Activated CD4-positive, CD25-positive, alpha-beta regulatory T cell treated with anti-CD3 and anti-CD28 coated beads, Interleukin-2, amount 50 U/mL, for 72 hours (primary cell): ENCODE measurements at places on chromosomes 12 and 14.
A peak's percentile ranks its signal among the peaks of the same experiment; 100 is the strongest.

GRCh38 chr12:54723379-54724256 lies 75.5 kb upstream of the DCD start:
- no peak for DNase-seq

- DNase-seq, result no peak
Observed at GRCh38 chr12:75982979-75983660, 48.5 kb downstream of the PHLDA1 start.

GRCh38 chr14:100740196-100740825 lies 13.6 kb downstream of the DLK1 start:
- no peak for DNase-seq

GRCh38 chr12:77954206-77954555 lies 123.5 kb downstream of the NAV3 start:
- DNase-seq, result no peak

DNA sequence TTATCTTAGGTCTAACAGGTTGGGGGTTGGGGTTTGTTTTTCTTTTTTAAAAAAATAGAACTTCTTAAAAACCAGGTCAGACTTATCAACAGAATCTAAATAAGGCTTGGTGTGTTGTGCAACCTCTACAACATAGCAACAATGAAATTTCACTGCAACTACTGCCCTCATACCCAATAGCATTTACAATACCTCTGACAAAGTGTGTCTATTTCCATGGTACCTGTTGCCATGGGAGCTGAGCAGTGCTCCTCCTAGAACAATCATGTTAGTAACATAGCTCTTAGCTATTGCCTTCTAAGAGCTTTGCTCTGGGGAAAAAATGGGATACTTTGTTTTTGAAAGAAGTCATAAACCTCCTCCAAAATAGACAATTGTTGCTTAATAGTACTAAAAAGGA lies 103.3 kb upstream of the CCDC175 start:
- no peak for DNase-seq

DNA sequence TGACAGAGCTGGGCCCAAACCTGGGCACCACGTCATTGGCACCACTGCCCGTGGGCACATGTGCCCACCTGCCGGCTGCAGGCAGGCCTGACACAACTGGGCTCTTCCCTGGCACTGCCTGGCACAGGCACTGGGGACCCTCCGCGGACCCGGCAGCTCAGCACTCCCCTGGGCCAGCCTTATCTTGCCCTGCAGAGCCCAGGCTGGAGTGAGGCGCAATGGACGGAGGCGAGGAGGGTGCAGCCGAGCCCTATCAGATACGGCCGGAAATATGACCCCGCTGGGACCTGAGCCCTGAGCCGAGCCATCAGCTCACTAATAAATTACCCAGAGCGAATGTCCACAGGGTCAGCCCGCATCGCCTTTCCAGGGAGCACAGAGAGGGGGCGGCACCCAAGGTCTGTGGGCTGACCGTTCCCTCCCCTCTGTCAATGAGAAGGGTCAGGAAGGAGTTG lies 1.7 kb upstream of the C14orf180 start:
- DNase-seq, result no peak

DNA sequence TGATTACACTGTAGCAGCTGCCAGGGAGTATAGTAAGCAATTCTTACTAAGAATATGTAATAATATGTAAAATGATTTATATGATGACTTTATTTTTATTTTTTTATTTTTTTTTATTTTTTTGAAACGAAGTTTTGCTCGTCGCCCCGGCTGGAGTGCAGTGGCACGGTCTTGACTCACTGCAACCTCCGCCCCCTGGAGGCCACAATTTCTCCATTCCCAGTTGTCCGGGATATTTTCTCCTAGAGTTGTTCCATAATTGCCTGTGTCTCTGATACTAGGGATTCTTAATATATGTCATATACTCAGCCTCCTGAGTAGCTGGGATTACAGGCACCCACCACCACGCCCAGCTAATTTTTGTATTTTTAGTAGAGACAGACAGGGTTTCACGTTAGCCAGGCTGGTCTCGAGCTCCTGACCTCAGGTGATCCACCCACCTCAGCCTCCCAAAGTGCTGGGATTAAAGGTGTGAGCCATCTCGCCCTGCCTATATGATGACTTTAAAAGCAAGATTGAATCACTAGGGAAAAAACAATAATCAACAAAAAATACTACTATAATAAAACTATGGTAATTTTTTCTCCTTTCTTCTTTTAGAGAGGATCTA lies 12.2 kb upstream of the ITPR2 start:
- DNase-seq, result no peak

- DNase-seq, result no peak
Observed at GRCh38 chr14:37597538-37597913, 2.1 kb downstream of the TTC6 start.

DNA sequence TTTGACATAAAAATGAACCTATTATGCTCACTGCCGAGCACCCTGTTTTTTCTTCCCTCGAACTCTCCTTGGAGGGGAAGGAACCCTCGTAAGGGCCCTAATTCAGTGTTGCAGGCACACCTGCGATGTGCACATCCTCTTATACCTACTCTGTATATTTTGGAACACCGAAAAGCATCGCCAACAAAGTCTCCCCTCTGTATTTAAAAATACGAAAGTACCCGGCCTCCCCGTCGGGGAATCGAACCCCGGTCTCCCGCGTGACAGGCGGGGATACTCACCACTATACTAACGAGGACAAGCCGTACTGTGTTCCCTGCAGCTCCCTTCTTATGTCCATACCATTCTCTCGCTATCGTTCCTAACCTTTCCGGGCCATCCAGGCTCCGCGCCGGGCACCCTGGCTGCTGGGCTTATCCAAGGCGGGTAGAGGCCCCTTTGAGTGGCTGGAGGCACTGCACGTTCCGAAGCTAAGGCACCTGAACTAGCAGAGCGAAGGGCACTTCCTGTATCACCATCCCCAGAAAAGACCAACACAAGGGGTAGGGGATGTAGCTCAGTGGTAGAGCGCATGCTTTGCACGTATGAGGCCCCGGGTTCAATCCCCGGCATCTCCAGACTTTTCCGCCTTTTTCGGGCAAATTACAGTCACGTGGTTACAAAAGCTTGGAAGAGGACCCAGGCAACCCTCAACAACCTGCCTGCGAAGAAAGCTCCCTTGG lies 25.1 kb upstream of the UBC start:
- peak; percentile 92 for DNase-seq

DNA sequence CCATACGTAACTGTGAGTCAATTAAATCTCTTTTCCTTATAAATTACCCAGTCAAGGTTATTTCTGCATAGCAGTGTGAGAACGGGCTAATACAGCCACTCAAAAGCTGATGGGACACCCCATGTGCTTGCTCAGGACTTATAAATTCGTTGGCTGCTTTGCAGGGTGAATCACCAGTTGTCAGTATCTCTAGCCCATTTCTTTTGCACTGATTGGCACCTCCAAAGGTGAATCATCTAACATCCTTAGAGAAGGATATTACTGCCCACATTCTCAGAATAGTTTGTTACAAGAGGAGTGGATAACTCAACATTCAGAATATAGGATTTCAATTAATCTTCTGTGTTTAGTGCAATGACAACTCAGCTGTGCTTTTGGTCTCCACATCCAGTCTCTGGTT lies 601.5 kb downstream of the KCNH5 start:
- DNase-seq, result no peak

DNA sequence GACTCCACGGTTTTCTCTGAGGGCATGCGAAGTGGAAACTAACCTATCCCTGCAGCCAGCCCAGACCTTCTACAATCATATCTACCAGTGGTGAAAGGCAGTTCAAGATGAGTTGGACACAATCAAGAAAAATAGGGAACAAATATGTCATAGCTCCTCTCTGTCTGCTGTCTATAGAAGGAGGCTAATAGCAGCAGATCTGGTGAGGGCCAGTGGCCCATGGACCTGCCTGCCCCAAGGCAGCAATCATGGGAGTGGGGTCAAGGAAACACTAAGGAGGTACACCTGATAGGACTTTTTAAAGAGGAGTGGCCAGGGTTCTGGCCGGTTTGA lies 149.5 kb downstream of the PRKCH start:
- DNase-seq, result no peak

DNA sequence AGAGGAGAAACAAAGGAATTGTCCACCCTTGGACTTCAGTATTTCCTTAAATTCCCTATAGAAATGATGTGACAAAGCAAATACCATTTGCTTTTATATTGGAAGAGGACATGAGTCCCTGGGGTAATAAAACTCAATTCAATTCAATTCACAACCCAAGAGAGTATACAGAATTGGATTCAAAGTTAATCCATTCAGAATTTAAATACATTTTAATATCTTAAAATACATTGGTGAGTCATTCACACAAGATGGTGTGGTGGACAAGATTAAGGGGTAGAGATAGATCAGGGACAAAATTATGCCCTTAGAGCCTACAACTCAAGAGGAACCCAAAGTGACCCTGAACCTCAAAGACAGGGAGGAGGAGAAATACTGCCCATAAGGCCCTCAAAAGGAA lies 495.0 kb upstream of the TMPO start:
- no peak for DNase-seq

DNA sequence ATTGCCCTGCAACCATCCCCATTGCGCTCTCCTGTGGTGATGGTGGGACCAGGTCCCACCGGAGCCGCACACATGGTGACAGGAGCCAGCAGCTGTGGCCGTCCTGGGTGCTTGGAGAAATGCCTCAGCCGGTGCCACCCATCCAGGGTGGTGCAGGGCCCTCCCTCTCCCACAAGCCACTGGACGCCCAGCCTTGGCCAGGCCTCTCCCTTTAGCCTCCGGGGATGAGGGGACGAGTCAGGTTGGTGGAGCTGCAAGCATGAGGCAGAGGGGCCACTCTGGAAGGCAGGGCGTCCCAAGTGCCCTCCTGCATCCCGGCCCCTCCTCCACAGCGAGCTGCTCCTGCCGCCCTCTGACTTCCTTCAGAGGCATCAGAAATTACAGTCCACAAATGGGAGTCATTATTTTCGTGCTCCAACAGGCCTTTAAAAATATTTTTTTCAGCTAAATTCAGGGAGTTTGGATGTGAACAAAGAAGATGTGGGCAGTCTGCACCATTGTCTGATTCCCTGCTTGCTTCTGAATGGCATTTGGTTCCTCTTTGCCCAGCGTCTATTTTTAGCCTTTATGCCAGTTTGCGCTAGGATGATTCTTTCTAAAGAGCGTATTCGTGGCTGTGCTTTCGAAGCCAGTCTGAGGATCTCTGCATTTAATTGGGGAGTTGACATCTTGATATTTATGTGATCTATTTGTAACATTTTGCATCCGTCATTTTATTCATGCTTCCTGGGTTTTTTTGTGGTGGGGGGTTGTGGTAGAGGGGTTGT lies 189.4 kb downstream of the ADGRD1 start:
- no peak for DNase-seq

DNA sequence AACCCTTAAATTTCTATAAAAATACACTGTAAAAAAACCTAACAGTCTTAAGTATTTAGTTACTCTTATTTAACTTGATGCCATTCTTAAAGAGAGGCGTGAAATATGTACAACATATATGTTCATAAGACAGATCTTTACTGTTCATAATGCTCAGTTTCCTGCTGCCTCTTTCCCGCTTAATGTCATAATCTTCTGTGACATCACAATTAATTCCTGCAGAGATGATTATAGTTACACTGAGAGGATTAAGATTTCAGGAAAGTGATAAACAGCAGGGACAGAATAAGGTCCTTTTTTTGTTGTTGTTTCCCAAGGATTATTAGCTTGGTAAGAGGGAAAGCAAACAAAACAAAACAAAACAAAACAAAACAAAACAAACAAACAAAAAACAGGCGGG lies 801.4 kb downstream of the FLRT2 start:
- DNase-seq, result no peak

DNA sequence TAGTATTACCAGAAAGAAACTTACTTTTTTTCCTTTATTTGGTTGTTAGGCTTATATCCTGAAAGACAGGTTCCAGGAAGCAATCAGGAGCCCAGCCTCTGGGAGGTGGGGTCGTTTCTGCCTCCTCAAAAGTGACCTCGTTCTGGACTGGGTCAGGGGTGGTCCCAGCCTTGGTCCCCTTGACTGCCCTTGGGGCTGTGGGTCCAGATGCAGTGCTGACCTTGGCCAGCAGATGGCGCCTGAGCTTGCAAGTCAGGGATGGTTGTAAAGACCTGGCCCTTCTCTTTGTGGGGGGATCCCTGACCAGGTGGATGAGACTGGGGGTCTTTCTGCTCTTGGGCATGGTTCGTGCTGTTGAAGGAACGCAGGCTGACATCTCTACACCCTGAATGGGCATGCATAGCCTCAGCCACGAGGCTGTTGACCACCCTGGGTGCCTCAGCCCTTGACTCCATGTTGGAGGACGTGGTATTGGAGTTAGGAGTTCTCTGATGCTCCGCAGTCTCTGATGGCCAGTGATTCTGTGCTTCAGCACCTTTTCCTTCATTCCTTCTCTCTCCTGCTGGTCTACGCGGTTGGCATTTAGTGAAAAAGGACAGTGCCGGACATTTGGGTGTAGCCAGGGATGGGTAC lies 62.4 kb downstream of the ADCK1 start:
- peak; percentile 82 for DNase-seq

DNA sequence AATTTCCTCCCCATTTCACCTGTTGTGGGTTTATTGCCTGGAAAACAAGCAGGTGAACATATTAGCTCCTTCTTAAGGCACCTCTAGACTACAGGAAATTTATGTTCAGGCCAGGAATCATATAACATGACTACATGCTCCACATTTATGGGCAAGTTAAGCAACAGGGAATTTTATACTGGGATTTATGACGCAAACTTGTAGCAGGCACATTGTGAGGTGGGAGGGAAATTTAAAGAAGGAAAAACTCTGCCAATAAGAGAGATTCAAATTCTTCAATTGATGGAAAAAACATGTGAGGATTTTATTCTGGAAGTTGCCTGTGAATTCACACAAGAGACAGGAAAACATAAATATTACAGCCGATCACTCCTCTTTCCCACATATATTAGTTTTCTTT lies 93.9 kb downstream of the TBC1D30 start:
- no peak for DNase-seq

DNA sequence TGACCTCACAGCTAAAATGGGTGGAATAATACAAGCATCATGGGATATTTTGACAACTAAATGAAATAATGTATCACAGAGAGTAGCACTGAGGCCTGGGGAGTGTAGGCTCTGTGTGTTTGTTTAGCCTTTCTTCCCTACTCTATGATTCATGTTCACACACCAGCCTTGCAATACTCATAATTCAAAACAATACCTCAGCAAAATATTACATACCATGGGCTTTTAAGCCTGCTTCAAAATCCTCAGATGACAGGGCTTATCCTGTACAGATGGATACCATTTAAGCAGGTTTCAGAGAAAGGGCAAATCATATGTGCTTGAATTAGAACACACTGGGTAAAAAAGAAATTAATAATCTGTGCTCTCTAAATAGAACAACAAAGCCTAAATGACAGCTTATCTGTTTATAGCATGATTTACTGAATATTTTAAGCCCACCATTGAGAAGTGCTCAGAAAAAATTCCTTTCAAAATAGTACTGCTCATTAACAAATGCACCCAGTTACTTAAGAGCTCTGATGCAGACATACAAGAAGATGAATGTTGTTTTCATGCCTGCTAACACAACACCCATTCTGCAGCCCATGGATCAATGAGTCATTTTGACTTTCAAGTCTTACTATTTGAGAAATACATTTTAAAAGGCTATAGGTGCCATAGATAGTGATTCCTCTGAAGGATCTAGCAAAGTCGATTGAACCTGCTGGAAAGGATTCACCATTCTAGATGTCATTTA lies 84.9 kb upstream of the ADAMTS20 start:
- no peak for DNase-seq

GRCh38 chr12:118958520-118958919 lies 22.8 kb upstream of the SRRM4 start:
- no peak for DNase-seq
